COR-L47 (cell line): ENCODE measurements at places on chromosomes 6 and 20.

GRCh38 chr20:16392346-16392745 is 180.9 kb downstream of the KIF16B start:
- no peak for DNase-seq

- no peak for DNase-seq
Observed at GRCh38 chr6:125124049-125124669, 29.4 kb upstream of the TPD52L1 start.

DNA sequence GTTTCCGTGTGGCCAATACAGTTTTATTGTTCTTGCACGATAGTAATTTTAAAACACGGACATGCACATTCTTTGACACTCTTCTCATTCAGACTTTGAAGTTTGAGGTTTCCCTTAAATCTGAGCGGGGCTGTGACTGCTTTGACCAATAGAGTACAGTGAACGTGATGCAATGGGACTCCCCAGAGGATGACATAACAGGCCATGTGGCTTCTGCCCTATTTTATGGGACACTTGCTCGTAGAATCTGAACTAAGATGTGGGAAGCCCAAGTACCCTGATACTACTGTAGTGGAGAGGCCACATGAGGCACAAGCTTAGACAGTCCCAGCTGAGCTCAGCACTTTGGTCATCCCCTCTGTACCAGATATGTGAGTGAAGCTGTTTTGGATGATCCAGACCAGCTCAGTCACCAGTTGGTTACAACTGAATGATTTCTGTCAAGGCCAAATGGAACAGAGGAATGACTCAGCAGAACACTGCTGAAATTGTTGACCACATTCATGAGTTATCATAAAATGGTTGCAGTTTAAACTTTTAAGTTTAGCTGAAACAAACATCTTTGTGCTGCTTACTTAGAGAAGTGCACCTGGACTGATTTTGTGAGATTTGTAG is 279.4 kb downstream of the RFPL4B start:
- DNase-seq, result no peak

- DNase-seq, result no peak
Observed at GRCh38 chr6:34246563-34247391, 2.0 kb downstream of the SMIM29 start.

GRCh38 chr6:89716532-89716931 is 78.0 kb upstream of the LYRM2 start:
- DNase-seq, result no peak

- no peak for DNase-seq
Observed at GRCh38 chr6:102501615-102502014, 1108.1 kb downstream of the GRIK2 start.

DNA sequence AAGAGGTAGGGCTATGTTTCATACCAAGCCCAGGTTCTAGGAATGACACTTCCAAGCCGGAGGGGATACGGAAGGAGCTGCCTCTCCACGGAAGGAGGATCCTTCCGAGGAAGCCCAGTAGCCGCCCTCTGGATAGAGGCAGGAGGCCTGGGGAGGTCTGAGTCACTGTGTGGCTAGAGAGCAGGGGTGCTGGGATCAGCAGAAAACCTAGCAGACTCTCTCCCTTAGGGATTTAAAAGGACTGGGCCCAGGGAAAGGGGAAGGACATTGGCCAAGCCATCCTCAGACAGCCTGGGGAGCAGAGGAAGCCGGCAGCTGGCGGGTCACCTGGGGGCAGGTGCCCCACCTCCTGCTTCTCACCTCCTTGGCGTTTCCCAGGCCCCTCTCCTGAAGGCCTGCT is 36.6 kb upstream of the NFATC2 start:
- DNase-seq, result no peak

GRCh38 chr6:100677240-100677639 is 203.9 kb downstream of the ASCC3 start:
- DNase-seq, result no peak

DNA sequence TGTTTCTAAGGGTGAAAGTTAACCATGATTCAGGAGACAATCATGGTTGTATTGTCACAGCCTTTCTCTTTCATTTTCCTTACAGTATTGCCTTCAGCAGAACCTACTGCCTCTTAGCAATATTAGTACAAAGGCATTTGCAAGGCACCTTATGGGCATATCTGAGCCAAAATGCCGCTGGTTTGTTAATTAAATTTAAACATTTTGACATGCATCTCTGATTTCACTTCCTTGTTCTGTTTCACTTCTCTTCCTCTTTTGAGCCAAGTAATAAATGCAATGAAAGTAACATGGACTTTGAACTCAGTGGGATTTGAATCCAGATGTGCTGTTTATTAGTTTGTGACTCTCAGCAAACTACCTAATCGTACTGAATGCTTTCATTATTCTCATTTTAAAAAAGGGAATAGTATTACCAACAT is 467.4 kb upstream of the CITED2 start:
- no peak for DNase-seq

DNA sequence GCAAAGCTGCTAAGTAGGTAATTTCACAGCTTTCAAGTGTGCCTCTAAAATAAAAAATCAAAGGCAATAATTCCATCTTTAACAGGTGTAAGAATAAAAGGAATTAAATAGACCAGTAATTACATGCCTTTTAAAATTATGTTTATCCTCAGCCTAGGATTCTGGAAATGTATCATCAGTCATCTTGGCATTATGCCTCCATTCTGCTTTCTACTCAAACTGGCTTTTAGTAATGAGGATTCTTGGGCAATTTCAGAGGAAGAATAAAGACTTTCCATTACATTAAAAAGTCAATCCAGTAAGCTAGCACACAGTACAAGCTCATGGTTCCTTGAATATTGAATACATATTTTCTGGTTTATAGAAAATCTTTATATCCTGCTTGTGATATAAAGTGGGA is 44.7 kb downstream of the GSTA2 start:
- DNase-seq, result peak; percentile 59

GRCh38 chr6:43389730-43390295 is 20.4 kb upstream of the ZNF318 start:
- no peak for DNase-seq

- no peak for DNase-seq
Observed at GRCh38 chr6:131399433-131399832, 173.6 kb upstream of the ARG1 start.

- peak; percentile 87 for DNase-seq
Observed at GRCh38 chr6:70479236-70479635, 65.9 kb downstream of the FAM135A start.

DNA sequence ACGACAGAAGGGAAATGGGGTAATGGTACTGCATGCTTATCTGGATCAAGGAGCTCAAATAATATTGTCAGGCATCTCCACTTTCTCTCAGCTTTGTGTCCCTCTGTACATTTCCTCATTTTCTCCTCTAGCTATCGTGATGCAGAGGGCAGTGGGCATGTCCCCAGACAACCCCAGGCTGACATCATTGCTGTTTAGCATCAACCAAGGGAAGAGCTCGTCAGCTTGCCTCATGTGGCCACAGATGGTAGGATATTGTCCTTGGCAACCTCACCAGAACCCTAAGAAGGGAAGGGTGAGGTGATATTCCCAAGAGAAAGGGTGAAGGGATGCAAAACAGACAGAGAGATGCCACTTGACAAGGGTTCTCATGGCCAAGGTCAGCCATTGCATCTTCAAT is 58.3 kb downstream of the MAFB start:
- DNase-seq, result no peak

- no peak for DNase-seq
Observed at GRCh38 chr20:5608442-5609161, 141.6 kb upstream of the SHLD1 start.

GRCh38 chr6:90384720-90385119 is 88.1 kb upstream of the BACH2 start:
- DNase-seq, result no peak

DNA sequence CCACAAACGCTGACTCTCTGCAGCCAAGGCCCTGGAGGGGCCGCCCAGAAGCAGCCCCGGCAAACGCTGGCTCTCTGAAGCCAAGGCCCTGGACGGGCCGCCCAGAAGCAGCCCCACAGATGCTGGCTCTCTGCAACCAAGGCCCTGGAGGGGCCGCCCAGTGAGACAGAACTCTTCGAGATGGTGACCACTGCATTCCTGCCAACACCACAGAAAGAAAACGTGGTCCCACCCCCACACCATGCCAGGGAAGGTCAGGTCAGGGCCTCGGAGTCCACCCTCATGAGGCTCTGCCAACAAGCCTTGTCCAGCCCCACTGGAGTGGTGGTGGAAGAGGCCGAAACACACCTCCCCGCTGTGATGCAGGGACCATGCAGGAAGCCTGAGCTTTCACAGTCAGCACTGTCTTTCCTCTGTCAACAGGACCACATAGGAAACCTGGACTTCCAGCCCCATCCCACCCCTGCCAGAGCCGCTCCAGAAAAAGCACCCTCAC is 97.5 kb downstream of the DLL1 start:
- no peak for DNase-seq

DNA sequence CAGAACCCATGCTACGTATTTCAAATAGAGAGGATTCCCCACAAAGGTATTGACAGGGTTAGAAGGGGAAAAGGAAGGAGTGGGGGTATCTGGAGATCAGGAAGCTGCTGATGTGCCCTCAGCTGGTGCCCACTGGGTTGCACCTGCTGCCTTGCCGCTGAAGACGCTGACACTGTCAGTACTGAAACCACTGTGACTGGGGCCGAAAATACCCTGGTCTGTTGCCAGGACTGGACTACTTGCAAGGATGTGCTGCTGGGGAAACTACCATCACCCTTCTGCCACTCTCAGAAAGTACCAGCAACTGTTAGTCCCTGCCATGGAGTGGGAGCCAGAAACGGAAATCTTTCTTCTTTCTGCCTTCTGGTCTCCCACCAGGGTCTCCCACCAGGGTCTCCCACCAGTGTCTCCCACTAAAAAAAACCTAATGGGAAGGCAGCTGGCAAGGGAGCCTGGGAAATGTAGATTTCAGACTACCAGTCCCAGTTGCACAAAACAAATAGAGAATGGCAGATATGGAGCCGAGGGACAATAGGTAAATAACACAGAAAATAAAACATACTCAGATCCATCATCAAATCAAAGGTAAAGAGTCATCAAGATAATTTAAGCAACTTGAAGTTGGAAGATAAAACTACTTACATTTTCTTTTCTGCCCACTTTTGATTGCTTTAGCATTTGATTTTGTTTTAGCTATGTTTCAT is 204.8 kb downstream of the TPBG start:
- peak; percentile 73 for DNase-seq

GRCh38 chr6:4940416-4940815 is 63.4 kb downstream of the RPP40 start:
- DNase-seq, result no peak

GRCh38 chr6:141208101-141208500 is 924.6 kb upstream of the GJE1 start:
- DNase-seq, result no peak

- no peak for DNase-seq
Observed at GRCh38 chr6:85114581-85114935, 335.3 kb upstream of the NT5E start.

GRCh38 chr20:57293995-57294394 is 27.6 kb upstream of the BMP7 start:
- DNase-seq, result no peak

DNA sequence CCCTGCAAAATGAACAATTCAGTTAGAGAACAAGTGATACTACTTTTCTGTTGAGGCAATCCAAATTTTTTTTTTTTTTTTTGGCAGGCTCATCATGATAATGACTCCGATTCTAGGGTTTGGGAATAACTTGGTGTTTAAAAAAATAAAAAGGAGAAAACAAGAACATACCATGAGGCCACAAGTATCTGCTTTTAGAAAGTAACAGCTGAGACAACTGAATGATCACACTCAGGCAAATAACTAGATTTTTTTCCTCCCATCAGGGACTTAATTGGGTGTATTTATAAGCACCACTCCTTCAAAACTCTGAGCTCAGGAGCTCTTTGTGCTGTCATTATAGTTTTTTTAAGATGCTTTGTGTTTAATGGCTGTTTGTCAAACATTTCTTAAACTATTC is 29.6 kb downstream of the PAK5 start:
- no peak for DNase-seq

DNA sequence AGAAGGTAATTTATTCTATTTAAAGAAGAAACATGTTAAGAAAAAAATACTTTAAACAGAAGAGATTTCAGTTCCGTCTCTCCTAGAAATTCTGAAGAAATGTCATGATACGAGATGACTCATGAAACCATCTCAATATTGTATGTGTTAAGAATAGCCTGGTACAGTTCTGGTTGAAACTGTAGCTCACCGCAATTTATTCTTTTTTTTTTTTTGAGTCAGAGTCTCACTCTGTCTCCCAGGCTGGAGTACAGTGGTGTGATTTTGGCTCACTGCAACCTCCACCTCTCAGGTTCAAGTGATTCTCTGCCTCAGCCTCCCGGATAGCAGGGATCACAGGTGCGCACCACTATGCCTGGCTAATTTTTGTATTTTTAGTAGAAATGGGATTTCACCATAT is 103.3 kb downstream of the ARHGAP18 start:
- DNase-seq, result no peak

- no peak for DNase-seq
Observed at GRCh38 chr6:1817033-1817761, 207.5 kb downstream of the FOXC1 start.

- no peak for DNase-seq
Observed at GRCh38 chr6:53294095-53294494, 54.7 kb downstream of the ELOVL5 start.

GRCh38 chr6:72675396-72675795 is 53.5 kb downstream of the KCNQ5 start:
- DNase-seq, result no peak

- DNase-seq, result no peak
Observed at GRCh38 chr6:154448448-154449096, 61.9 kb downstream of the CNKSR3 start.

GRCh38 chr6:118843685-118844390 is 50.1 kb upstream of the ASF1A start:
- DNase-seq, result no peak

- no peak for DNase-seq
Observed at GRCh38 chr6:107442938-107443607, 16.3 kb downstream of the PDSS2 start.

DNA sequence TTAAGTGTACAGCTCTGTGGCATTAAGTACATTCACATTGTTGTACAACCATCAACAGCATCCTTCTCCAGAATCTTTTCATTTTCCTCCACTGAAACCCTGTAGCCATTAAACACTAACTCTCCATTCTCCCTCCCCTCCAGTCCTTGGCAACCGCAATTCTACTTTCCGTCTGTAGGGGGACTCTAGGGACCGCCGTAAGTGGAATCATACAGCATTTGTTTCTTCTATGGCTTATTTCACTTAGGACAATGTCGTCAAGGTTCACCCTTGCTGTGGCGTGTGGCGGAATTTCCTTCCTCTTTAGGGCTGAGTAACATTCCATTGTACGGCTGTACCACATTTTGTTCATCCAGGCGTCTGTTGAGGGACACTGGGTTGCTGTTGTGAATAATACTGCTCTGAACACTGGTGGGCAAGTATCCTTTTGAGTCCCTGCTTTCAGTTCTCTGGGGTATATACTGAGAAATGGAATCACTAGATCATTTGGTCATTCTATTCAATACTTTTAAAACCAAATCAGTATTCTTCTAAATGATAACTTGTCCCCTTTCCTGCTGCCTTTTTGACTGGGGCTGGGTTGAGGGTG is 50.7 kb downstream of the PPP1R3G start:
- peak; percentile 20 for DNase-seq

- no peak for DNase-seq
Observed at GRCh38 chr6:111564482-111564945, 41.2 kb downstream of the TRAF3IP2 start.
